ENCODE measurements at places on chromosomes 2 and 18.

GRCh38 chr2:159683817-159684216 is 28.5 kb upstream of the MARCHF7 start:
- DNase-seq = no peak

DNA sequence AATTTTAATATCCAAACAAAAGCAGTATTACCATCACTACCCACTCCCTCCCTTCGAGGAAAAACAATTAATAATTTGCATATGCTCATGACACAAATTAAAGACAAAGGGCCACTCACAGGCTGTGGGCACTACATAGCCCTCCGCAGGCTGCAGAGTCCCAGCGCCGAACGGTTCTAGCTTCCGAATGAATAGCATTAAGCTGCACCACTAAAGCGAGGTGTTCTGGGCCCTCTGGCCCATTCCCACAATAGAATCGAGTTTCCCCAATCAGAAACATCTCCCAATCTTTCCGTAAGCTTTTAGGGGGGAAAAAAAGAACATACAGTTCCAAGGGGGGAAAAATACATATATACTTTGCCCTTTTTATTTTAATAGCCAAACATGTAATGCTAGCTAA is 14.5 kb upstream of the SIX3 start:
- DNase-seq = no peak

- peak; percentile 38 for DNase-seq
Measured at GRCh38 chr2:38207168-38207567, 131.2 kb upstream of the CYP1B1 start.

DNA sequence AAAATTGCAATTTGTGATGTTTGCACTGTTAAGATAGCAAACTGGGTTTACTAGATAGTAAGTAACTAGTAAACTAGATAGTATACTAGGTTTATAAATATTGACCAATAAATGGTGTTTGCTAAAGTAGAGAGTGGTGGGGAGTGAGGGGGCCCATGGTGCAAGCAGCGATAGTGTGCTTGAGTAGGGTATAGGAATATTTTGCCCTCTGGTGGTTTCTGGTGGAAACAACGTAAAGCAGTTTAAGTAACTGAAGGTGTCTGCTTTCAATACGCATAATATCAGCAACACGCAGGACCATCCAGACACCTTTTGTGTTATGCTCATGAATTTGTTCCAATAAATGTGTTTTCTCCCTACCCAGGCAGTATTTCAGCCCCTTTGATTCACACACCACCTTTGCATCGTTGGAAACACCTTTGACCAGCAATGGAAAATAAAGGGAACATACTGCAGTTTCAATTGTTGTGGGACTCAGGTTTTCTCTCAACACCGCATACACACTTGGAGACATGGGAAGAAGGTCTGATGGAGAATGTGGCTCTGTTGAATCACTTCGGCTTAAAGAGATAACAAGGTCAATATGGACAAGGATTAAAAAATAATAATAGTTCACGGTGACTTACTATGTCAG is 16.7 kb upstream of the STAT1 start:
- DNase-seq = peak; percentile 43

GRCh38 chr2:18950361-18950851 is 361.0 kb upstream of the NT5C1B start:
- DNase-seq = peak; percentile 81

DNA sequence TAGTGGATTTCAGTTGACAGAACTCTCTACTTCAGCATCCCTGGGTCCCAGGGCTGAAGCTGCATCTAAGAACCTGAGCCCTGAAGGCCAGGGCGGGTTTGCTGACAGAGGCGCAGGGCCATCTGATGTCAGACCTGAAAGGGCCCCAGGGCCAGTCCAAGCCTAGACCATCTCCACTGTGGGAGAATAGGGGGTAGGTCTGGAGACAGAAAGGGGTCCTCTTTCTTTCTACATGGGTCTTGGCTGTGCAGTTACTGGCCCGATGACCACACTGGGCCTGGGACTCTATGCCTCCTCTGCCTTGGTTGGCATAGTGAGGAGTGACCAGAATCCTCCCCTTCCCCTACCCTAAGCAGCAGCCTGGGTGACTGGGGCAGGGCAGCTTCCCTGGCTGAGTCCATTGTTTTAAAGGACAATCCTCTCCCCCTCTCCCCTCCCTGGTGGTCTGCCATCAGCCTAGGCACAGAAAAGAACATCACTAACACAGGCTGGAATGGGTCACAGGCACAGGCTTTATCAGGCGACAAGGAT is 34.5 kb downstream of the HS1BP3 start:
- DNase-seq = no peak

GRCh38 chr2:169324581-169325260 is 37.6 kb downstream of the LRP2 start:
- peak; percentile 1 for DNase-seq

- DNase-seq = no peak
Measured at GRCh38 chr2:149093579-149093978, 55.1 kb downstream of the LYPD6B start.

- DNase-seq = no peak
Measured at GRCh38 chr2:98547092-98547790, 61.1 kb downstream of the COA5 start.

DNA sequence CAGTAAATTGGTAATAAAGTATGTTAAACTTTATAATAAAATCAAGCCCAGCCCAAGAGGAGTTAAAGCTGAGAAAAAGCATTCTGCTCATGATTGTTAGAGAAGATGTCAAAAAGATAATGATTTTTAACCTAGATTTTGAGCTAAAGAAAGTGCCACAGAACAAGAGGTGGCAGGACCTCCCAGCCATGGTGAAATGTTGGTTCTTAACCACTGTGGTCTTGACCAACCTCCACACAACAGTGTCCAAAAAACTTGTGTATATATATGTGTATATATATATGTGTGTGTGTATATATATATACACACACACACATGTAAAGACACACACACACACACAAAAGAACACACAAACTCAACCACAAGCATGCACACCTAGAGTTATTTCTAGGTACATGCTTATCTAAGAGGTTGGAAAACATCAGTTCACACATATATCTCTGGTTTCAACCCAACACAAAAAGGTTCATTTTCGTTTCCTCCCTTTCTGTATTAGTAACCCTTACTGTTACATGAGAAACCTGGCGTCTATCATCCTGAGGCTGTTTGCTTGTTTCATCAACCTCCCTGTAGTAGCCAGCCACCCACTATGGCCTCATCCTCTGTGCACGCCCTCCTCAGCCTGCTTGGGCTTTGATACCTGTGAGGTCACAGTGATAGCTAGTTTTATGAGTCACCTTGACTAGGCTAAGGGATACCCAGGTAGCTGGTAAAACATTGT is 631.8 kb upstream of the ID2 start:
- no peak for DNase-seq

DNA sequence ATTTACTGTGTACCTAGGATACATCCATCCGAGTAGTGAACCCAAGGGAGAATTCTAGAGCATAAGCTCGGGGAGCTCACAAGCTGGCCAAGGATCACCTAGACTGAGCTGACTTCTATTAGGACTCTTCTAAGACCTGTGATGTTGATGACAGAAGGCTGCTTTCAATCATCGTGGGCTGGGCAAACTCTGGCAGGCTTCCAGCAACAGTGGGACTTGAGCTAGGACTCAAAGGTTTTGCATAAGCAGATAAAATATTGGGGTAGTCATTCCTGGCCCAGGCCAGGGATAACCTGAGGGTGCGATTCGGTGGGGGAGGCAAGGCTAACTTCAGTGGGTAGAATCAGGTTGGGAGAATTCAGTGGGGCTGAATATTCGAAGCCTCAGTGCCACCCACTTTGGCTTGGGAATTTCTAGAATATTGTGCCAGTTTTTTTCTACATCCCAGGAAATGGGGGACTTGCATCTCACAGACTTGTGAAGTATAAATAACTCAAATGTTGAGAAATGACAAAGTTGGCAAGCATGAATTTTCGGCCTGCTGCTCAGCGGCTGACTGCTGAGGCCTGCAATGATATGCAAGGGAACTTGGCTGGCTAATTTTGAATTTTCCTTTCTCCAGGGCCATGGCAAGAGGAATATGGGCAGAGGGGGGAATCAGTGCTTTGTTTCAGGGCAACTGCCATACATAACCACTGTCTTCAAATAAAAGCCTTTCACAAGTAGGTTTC is 274.3 kb downstream of the PRKCE start:
- no peak for DNase-seq

DNA sequence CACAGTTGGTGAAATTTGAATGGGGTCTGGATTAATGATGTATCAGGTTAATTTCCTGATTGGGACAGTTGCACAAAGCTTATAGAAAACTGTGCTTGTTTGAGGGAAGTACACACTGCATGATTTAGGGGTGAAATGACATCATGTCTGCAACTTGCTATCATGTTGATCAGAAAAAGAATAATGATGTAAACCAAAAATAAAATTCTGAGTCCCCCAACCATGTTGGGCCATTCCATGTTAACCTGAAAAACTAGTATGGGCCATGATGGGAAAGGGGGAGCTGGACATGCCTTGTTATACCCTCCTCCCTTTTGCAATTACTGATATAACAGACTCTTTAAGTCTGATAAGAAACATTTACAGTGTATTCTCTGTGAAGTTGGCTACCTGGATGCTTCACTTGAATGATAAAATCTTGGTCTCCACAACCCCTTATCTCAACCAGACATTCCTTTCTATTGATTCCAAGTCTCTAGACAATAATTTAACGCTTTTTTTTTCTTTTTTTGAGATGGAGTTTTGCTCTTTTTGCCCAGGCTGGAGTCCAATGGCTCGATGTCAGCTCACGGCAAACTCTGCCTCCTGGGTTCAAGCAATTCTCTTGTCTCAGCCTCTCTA is 4.2 kb upstream of the INO80B start:
- DNase-seq = no peak

- DNase-seq = no peak
Measured at GRCh38 chr2:233470839-233471238, 95.7 kb downstream of the USP40 start.

- no peak for DNase-seq
Measured at GRCh38 chr2:214139630-214140284, 271.1 kb upstream of the VWC2L start.

DNA sequence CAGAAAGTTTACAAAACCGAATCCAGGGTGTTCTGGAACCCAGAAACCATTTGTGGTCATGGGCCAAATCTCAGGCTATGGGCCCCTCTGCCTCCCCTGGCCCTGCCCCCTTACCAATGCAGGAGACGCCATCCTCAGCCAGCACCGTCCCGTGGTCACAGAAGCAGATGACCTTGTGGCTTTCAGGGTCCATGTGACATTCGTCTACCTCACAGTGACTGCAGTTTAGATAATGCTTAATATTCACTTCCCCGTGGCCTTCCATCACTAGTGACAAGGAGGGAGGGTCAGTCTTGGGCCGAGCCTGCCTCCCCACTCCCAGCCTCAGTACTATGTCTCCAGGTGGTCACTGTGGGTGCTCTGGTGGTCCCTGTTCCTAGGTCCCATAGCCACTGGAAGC is 111.6 kb downstream of the CLIP4 start:
- DNase-seq = no peak

DNA sequence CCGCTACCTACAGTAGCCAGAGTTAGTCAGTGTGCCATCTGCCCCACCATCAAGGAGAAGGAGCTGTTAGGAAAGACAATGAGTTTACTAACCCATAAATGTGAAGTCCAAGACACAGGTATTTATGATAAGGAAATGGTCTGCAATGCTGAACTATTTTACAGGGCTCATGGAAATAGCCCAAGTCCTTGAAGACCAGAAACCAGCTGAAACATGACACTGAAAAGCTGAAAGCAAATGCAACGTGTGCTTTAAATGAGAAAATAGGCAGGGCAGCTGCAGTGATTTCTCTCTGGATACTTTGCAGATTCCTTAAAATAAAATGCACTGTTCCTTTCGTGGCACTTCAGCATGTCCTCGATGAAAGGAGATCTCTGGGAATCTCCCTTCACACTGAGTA is 256.4 kb upstream of the TCF4 start:
- DNase-seq = no peak

DNA sequence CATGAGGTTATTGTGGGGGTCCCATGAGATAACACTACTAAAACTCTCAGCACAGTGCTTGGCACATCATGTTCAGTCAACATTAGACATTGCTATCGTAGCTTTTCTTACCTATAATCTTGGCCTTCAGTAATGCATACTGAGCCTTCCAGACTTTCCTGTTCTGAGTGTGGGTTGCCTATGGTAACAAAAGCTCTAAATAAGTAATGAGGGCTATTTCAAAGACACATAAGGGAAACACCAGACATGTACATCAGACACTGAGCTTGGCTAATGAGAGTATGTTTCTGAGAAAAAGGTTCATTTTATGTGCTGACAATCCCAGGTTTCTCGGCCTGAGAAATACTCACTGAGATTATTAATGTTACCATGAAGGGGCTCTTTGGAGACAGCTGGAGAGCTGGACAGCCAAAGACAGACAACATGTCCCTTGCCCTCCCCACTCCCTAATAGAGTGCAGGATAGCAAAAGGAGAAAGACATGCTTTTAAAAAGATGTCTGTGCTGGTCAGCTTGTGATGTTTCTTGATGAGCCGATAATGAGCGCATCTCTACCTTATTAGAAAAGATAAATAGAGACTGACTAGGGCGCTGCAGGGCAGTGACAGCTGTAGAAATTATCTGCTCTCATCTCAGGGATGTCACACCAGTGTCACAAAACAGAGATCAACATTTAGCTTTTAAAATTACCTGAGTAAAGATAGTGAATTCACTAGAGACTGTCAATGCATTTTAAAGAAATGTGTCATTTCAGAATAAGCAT is 25.4 kb downstream of the POLE4 start:
- DNase-seq = no peak

DNA sequence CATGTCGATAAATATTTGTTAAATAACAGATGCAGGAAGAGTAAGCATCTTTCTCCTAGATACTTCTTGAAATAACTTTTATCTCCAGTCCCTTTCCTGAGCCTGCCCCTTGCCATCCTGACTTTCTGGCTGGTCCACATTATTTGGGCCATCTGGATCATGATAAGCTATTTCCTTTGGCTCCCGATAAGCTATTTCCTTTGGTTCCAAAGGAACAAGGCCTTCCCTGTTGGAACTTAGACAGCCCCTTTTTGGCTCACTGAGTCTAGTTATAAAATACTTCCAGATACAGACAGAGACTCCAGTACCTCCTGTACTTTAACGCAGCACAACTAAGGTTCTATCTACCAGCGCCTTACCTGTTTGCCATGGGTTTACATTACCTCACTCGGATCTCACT is 205.3 kb upstream of the CCDC150 start:
- DNase-seq = no peak

- no peak for DNase-seq
Measured at GRCh38 chr2:71786291-71787107, 333.1 kb downstream of the DYSF start.

DNA sequence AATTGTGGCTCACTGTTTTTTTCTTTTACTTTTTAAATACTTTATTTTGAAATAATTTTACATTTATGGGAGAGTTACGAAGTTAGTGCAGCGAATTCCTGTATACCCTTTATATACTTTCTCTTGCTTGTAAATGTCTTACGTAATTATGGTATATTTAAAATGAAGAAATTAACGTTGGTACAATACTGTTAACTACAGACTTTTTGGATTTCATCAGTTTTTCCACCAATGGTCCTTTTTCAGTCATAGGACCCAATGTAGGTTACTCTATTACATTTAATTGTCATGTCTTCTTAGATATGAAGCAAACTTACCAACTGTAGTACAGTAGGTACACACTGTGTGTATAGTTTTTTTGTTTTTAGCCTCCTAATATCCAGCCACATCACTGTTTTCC is 76.3 kb downstream of the BOLA3 start:
- no peak for DNase-seq

GRCh38 chr2:168773719-168774521 is 28.5 kb upstream of the NOSTRIN start:
- DNase-seq = peak; percentile 66

- DNase-seq = no peak
Measured at GRCh38 chr2:19225931-19226330, 132.5 kb downstream of the OSR1 start.

GRCh38 chr2:122136056-122136455 is 380.6 kb downstream of the TSN start:
- peak; percentile 41 for DNase-seq

Measured in EL (cell line).